ENCODE measurements at places on chromosomes 2 and 18.

DNA sequence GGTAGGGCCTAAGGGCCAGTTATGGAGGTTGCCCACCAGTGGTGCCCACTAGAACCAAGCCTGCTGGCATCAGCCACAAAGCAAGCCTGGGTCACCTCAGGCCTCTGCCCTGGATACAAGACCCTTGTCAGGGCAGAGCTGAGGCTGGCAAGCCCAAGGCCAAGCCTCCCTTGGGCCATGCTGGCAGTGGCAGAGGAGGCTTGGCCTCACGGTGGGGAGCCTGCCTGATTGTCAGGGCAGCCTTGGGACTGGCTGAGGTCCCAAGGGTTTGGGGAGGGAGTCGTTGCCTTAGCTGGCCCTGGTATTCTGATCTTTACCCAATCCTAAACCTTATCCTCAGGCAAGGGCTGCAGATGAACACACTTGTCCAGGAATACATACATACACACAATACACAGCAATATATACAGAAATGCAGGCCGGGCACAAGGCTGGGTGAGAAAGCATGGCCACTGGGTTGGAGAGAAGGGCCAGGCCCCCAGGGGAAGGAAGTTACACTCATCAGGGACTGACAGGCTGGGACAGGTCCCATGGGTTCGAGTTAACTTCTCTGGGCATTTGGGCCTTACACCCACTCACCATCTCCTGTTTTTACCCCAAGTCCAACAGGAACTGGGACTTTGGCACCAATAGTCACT, 21.0 kb downstream of the CCT7 start:
- DNase-seq: no peak

DNA sequence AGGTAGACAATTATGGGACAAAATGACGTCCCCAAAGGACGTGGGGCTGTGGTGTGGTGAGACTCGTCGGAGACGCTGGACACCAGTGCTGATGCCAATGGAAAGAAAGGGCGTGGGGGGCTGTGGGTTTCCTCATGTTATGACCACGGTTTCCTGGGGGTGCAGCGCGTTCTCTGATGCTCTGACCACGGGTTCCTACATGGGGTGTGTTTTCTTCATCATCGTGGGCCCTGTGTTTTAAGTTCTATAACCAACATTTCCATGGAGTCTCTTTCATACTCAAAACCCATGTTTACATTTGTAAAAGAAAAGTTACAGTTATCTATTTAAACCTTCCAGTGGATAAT, 141.6 kb downstream of the RTP5 start:
- DNase-seq: no peak

GRCh38 chr18:22822024-22822423, 111.1 kb upstream of the RBBP8 start:
- no peak for DNase-seq

- DNase-seq: no peak
Measured at GRCh38 chr2:111624411-111625156, 259.4 kb downstream of the ANAPC1 start.

DNA sequence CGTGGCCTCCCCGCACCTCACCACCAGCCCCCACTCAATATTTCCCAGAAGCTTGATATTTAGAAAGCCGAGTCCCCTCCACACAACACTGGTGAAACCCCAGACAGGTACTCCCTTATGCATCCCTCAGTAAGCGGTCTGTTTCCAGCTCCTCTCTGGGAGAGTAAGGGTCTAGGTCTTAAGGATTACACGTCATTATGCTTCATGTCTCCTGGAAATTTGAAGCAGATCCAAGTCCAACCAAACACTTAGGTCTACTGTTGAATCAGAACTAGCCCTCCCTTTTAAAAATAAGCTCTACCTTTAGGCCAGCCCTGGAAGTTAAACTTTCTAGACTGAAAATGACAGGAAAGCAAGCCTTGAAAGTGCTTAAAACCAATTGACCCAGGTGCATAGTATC, 1.5 kb upstream of the OST4 start:
- no peak for DNase-seq

GRCh38 chr18:55439056-55439455, 148.9 kb downstream of the TCF4 start:
- no peak for DNase-seq

DNA sequence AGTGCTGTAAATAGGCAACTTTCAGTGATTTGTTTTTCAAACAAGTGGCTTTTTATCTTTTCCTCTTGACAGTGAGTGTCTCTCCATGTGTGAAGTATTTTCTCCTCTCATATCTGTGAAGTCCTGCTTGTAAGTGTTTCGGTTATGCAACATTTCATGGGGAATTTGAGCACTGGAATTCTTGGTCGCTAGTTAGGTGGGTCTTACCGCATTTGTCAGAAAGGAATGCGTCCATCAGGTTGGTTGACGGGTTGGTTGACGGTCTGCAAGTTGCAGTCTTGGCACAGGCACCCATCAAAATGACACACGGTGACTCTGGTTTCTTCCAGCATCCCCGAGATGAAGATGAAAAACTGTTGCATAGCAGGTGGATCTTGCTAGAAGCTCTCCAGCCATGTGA, 109.8 kb downstream of the AGAP1 start:
- no peak for DNase-seq

- DNase-seq: no peak
Measured at GRCh38 chr2:69932596-69932922, 17.6 kb downstream of the MXD1 start.

- no peak for DNase-seq
Measured at GRCh38 chr2:43776324-43776723, 2.5 kb downstream of the DYNC2LI1 start.

DNA sequence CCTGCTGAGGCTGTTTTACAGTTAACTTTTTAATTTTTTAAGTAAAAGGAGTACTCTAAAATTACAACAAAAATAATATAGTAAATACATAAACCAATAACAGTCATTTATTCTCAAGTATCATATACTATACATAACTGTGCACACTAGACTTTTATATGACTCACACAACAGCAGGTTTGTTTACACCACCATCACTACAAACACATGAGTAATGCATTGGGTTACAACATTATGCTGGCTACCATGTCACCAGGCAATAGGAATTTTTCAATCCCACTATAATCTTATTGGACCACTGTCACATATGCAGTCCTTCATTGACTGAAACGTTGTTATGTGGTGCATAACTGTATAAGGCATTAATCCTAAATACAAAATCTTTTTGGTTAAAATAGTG, 42.5 kb downstream of the RASGRP3 start:
- DNase-seq: no peak

GRCh38 chr2:32768387-32769174, 140.7 kb downstream of the TTC27 start:
- no peak for DNase-seq

DNA sequence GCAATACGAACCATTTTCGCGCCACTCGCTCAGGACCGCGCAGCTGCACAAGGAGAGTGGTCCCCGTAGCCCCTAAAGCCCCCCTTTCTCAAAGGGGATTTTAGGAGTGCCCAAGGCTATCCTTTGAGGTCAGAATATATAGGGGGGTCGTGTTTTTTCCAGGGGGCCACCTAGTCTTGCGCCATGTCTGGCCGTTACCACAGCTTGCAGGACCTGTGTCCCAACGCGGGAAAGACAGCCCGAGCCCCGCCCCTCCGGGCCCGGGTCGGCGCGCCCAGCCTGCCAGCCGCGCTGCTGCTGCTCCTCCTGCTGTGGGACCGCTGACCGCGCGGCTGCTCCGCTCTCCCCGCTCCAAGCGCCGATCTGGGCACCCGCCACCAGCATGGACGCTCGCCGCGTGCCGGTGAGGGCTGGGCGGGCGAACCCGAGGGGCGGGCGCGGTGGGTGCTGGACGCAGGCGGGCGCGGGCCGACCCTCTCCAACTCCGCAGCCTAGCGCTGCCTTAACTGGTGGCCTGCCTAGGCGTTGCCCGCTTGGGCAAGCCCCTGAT, at the start of gene CDCA7:
TSS of gene CDCA7 (plus strand) at position 291 of the 550 bp plus-strand sequence. CDS start at position 383, 92 bp downstream.
- DNase-seq: peak; percentile 35

GRCh38 chr2:194166818-194167217, 1490.2 kb upstream of the SLC39A10 start:
- no peak for DNase-seq

DNA sequence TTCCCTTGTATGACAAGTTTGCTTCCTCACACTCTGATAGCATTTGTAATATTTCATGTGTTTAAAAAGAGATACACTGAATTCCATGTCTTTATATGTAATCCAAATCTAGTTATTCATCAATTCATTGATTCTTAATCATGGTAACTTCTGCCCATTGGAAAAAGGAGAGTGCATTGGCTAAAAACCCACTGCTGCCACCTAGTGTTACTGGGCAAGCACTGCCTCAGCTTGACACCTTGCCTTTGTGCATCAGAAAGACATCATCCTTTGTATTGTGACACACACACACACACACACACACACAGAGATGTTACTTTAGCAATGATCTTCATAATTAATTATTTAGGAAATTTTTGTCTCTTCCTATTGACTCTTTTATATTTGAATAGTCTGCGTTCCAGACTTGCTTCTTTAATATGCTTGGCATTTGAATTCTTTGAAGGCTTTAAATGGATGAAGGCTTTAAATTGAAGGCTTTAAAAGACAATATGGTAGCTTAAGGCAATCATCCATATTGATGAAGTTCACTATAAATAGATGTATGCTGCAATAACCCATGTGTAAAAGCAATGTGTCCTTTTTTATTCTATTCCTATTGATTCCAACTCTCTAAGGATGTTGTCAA, 414.2 kb upstream of the CHST9 start:
- DNase-seq: peak; percentile 0

Measured in CD4-positive, alpha-beta T cell (primary cell).